NCI-H1436 treated with DMSO at 0.1 percent for 48 hours (cell line): ENCODE measurements at places on chromosomes 3 and 15.

DNA sequence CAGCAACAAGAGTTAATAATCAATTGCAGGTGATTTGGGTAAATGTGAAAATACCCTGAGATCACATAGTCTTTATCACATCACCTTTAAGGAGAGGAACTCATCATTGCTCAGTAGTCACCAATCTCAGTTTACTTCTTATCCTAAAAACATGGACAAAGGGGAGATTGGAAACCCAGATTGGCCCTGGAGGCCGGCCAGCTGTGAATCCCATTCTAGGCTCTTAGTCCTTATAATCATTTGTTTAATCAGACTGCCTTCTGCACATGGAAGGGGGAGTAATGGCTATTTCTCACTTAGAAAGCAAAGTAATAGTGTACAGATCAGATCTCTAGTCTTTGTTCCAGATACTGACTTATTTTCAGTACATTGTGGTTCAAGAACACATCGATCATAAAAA, 37.2 kb upstream of the CPB1 start:
- no peak for DNase-seq

- no peak for DNase-seq
Observed at GRCh38 chr3:183968666-183969245, 48.9 kb downstream of the ABCC5 start.

DNA sequence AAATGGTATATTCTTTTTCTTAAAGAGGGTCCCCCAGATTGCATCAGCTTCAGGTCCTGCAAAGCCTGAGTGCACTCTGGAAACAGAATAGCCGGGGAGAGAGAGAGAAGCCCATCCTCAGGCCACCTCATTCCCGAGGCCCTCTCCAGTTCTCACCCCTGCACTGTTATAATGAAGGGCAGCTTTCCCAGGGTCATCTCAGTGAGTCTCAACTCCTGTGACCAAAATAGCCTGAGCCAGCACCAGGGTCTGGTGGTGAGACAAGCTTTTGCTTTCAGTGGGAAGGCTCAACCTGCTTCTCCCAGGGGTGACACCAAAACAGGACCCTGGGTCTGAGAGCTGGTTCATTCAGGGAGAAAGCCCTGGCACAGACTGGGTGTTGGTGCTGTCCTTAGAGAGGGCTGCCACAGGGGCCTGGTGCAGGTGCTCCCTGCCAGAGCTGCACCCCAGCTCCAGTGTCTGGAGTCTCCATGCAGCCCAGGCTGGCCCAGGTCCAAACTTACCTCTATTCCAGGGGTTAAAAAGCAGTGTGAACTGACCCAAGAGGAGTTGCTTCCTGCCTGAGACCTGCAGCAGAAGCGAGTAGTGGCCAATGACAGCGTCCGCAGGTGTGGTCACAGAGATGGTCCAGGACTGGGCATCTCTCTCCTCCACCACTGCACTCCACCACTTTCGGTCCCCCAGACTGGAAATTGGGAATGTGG, 6.1 kb downstream of the EPB42 start:
- no peak for DNase-seq

DNA sequence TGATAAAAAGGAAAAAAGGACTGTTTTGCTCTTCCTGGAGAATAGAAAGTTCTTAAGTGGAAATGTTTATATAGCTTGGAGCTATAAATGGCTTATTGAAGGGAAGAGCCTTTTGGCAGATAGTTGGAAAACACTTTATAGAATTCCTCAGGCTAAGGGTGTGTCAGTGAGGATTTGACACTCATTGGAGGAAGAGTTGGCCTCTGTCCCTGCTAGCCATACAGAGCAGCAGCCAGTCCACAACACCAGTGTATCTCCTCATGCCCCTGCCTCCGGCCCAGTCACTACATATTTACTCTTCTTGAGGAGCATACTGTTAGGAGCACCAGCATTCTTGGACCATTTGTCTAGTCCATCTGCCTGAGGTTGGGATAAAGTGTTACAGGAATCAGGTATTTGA, 36.2 kb downstream of the KLHL18 start:
- no peak for DNase-seq

DNA sequence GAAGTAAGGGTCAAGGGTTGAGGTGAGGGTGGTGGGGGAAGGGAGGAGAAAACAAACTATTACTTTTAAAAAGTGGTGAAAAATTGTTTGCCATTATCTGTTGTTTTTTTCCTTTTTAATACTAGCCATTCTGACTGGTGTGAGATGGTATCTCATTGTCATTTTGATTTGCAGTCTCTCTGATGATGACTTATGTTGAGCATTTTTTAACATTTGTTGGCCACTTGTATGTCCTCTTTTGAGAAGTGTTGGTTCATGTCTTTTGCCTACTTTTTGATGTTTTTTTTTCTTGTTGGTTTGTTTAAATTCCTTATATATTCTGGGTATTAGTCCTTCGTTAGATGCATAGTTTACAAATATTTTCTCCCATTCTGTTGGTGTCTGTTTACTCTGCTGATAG, 185.9 kb upstream of the ANKRD28 start:
- DNase-seq = no peak

DNA sequence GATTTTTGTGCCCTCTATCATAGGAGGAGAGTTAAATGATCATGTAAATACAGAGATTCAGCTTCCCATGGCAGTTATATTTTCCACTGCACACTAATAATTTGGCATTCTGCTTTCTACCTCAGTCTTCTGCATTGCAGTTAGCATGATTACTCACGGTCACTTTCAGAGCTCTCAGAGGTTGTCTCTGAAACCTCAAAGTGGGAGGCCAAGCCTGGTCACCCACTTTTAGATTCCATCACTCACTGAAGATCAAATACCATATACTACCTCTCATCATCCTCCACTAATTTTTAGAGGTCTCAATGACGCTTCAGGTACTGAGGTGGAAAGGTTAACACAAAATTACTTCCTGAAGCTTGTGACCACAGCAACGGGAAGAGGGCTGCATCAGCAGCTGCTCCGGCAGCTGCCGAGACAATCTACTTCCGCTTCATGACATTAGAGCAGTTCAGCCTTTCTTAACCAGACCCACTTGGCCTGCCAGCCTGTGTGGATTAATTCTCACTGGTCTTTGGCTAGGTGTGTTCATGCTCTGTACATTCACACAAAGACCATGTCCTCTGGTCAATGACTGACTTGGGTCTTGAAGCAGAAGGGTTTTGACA, 416.4 kb upstream of the PDZRN3 start:
- no peak for DNase-seq

DNA sequence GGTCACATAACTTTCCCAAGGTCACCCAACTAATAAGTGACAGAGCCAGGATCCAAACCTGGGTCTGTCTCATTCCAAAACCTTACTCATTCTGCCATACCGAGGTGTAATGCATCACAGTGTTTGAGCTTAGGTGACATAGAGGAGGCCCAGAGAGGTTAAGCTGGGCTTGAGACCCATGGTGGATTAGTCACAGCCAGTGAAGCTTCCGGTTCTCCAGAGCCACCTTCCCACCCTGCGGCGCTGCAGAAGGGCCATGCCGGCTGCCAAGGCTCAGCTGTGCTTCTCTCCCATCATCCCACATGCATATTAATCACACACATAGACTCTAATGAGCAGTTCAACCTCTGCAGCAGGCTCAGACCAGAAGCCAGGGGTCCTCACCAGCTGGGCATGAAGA, 42.2 kb downstream of the SPSB4 start:
- no peak for DNase-seq

DNA sequence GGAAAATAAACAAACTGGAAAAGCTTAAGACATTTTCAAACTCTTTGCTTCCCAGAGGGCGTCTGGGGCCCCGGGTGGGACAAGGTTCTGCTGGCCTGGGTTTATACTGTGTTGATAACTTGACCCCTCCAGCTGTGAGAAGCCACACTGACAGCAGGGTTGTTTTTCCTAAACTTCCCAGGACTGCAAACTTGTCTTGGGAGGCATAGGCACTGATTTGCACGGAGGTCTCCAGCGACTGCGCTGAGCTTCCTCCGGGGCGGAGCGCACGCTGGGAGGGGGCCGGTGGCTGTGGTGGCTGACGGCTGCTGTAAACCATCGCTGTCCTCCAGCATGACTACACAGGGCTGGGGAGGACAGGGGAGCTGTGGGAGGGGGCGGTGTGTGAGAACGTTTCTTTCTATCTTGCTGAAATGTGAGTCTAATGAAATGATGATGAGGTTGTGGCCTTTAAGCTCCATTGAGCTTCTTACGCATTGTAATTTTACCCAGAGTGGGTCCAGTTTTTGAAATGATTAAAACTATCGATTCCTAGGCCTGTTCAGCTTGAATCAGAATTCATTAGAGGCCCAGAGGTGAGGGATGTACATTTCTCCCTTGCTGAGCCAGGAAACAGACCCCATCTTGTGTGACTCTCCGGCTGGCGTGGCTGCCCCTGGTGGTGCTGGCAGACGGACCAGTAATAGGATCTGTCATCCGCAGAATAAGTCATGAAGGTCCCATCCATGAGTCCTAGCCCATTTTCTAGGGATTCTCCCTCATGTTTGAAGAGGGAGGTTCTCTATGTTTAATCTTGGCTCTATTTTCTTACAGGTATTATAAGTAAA, 40.5 kb upstream of the VPS8 start:
- no peak for DNase-seq

- no peak for DNase-seq
Observed at GRCh38 chr3:104234442-104235194, 1132.1 kb upstream of the ALCAM start.

DNA sequence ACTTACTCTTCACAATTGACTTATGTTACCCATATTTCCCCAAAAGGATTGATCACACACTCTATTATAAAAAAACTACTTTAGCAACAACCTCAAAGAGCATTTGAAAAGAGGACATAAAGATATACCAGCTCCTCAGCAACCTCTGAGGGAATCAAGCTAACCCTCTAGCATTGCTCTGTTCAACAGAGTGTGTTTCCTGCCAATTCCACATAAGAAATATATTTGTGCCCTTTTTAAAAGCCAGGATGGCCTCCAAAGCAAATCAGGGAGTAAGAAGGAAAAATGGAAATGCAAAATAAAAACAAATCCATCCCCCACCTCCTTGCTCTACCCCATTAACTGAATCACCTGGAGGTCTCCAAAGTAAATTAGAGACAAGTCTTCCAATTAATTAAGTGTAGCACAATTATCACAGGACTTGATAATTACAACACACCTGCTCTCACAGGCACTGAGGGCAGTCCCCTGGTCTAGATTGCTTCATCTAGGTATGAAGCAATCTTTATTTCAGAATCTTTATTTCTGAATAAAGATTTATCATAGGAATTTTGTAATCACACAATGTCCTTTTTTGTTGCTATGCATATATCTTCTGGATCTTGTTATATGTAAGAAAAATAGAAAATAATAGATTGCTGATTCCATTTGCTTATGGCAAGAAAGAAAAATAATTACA, 34.8 kb downstream of the GPR176 start:
- DNase-seq = no peak

DNA sequence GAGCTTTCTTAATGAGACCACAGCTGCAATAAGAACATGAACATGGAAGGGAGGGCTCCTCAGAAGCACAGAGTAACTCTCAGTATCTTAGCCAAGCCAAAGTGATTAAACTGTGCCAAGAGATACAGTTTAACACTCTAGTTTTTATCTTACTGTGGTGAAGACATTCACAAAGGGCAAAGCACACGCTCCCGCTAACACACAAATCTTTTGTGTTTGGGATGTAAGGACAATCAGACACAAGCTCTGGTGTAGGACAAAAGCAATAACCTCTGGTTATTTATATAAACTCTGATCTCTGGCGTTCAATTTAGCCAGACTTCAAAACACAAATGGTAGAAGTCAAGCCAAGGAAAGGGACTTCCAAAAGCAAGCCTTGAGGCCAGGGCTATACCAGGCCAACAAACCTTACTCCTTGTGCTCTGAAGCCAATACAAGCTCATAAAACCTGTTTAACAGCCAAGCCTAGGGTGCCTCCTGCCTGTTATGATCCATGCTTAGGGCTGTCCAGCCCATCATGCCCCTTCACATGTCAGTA, 27.8 kb downstream of the DPH3 start:
- no peak for DNase-seq

- DNase-seq = no peak
Observed at GRCh38 chr3:58266577-58266976, 29.0 kb downstream of the ABHD6 start.

- no peak for DNase-seq
Observed at GRCh38 chr3:117736846-117737245, 1027.3 kb downstream of the TUSC7 start.

GRCh38 chr3:157793745-157794144, 290.5 kb upstream of the VEPH1 start:
- no peak for DNase-seq

GRCh38 chr15:98823012-98823458, 174.7 kb downstream of the IGF1R start:
- DNase-seq = no peak

GRCh38 chr3:87410110-87410509, 133.7 kb upstream of the POU1F1 start:
- DNase-seq = no peak

- no peak for DNase-seq
Observed at GRCh38 chr15:62125773-62126172, 39.3 kb downstream of the C2CD4B start.

GRCh38 chr15:45635191-45635638, 386 bp downstream of the SQOR start:
- DNase-seq = no peak

DNA sequence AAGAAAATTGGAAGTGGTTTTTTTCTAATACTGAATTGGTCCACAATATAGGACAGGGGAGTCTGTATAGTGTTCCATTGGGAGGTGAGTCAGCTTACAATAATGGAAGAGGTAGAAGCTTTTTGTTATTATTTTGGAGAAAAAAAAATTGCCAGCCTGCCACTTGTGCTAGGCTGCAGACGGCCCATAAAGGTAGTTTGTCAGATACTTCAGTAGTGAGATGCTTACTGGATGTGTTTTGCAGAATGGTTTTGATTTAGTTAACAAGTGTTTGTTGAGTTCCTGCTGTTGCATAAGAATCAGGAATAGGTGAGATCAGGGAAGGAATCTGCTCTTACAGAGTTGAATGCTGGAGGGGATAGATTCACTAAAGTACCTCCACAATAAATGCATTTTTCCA, 1.0 kb downstream of the DTWD1 start:
- DNase-seq = no peak

DNA sequence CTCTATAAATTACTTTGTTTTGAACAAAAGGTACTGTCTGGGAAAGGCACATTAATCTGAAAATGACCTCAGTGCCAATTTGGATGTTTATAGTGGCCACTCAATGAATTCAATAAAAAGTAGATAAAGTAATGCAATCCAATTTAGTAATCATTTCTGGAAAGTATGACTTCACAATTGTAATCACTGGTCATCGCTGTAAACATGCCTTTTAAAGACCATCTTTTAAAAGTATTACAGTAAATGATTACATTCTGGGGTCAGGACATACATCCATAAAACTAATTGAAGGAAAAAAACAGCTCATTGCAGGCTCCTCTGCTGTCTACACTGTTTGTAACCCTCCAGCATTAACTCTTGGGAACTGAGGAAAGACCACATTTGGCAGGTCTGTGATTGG, 43.2 kb downstream of the HRH1 start:
- no peak for DNase-seq

GRCh38 chr3:143332026-143332425, 212.5 kb downstream of the CHST2 start:
- DNase-seq = no peak

DNA sequence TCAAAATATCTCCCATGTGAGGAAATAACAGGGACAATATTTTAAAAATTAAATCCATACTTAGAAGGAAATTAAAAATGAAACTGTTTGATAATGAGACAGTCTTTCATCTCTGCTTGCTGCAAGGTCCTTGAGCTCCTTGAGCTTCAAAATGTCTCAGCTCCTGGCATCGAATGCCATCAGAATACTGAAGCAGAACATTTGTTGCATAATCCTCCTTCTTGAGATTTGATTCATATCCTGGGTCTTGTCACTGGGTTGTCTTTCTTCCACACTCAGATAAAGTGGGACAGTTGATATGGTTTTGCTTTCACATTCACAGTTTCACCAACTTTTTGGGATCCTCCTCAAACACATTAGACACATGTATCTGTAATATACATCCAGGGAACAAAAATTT, 27.8 kb downstream of the COL8A1 start:
- no peak for DNase-seq
